ENCODE measurements at places on chromosomes 2 and 18. TPM values are rescaled to one million over a fixed set of nuclear protein-coding genes. Genes with fewer than 3 reads are reported as not detected.

Gene RNF125
- 26.5 TPM for total RNA-seq

Gene GDF7
- not detected for total RNA-seq

Gene PLGLB1
- 3.7 TPM for total RNA-seq

Gene SLC5A7
- not detected for total RNA-seq

Gene NT5DC4
- total RNA-seq, result not detected

Gene ANKRD36
- total RNA-seq, result 63.3 TPM

- no peak overlapping the region for H3K27ac ChIP-seq
- no peak for DNase-seq
- no peak overlapping the region for H3K4me3 ChIP-seq
- H3K27me3 ChIP-seq, result no peaks in the 10 kb centered on the region
- H3K36me3 ChIP-seq, result peaks cover 24% of the 10 kb centered on the region
Observed at GRCh38 chr2:160415991-160416390, 77.6 kb downstream of the RBMS1 start.

DNA sequence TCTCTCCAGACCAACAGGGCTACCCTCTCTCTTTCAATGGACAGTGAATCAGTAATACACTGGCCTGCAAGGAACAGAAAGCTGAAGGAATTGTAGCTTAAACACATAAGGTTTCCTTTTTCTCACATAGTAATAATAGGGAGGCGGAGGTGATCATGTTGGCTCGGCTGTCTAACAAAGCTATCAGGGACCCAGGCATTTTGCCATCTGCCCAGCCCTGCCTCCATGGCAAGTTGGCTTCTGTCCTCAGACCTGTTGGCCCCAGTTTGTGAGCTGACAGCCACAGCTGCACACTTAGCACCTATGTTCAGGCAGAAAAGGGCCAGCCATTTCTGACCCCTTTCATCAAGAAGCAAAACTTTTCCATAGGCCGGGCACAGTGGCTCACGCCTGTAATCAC is 2.0 kb upstream of the CHRNG start:
- no peak overlapping the region for H3K4me3 ChIP-seq
- no peak overlapping the region for H3K27ac ChIP-seq
- H3K27me3 ChIP-seq, result peaks cover 9% of the 10 kb centered on the region
- H3K36me3 ChIP-seq, result no peaks in the 10 kb centered on the region
- H3K4me1 ChIP-seq, result peaks cover 12% of the 10 kb centered on the region

DNA sequence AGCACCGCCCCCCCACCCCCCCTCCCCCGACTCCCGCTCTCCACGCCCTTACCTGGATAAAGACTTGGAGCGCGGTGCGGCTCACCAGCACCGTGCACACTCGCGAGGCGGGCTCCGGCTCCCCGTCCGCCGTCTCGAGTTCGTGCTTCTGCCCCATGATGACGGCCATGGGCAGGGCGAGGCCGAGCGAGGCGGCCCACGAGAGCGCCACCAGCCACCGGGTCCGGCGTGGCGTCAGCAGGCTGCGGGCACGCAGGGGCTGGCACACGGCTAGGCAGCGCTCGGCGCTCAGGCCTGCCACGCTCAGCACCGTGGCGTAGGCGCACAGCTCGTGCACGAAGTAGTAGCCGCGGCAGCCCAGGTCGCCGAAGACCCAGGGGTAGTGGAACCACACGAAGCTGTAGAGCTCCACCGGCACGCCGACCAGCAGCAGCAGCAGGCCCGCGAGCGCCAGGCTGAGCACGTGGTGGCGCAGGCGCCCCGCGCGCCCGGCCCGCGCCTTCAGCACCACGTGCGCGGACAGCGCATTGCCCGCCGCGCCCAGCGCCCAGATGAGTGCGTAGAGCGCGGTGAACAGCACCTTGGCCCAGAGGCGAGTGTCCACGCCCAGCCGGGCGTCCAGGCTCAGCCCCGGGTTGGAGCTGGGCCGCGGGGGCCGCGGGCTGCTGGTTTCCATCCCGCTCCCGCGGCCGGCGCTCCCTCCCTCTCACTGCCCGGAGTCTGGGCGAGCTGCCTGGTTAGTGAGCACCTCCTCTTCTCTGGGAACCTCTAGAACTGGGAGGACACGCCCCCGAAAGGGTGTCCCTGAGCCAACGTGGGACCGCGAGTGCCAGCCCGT is at the start of gene NTSR2:
NTSR2 (minus strand) TSS at position 742 of the 838 bp plus-strand sequence; CDS start at position 676, 66 bp downstream.
- peaks cover 4% of the 10 kb centered on the region for H3K4me1 ChIP-seq
- no peak within 1 kb of the TSS for H3K27ac ChIP-seq
- peaks cover 12% of the 10 kb centered on the region for H3K27me3 ChIP-seq
- DNase-seq, result peak; percentile 51
- H3K36me3 ChIP-seq, result no peaks in the 10 kb centered on the region
- H3K4me3 ChIP-seq, result no peak within 1 kb of the TSS

DNA sequence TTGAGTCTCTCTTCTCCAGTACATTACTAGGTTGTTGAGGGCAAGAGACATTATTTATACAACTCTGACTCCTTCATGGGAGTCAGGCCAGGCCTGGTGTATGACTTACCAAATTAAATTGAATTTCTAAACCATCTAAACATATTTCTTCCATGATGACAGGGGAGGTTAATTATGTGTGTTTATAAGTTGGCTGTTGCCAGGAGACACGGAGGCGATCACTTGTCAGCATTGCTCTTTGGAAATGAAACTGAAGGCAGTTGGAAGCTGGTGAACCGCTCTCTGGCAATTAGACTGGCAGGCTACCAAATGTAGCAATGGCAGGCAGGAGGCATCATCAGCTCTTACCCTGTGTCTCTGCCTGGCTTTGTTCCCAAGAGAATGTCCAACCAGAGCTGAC is 241.4 kb downstream of the KCNS3 start:
- no peaks in the 10 kb centered on the region for H3K27me3 ChIP-seq
- H3K4me1 ChIP-seq, result no peaks in the 10 kb centered on the region
- no peak overlapping the region for H3K27ac ChIP-seq
- H3K4me3 ChIP-seq, result no peak overlapping the region
- no peak for DNase-seq

- H3K27me3 ChIP-seq, result peaks cover 10% of the 10 kb centered on the region
- no peak overlapping the region for H3K27ac ChIP-seq
- peaks cover 12% of the 10 kb centered on the region for H3K36me3 ChIP-seq
- peak overlapping the region; percentile 12 for H3K4me3 ChIP-seq
- DNase-seq, result no peak
Observed at GRCh38 chr2:20241973-20242726, 17.2 kb upstream of the SDC1 start.

GRCh38 chr2:68980956-68981355 is 6.5 kb downstream of the GKN1 start:
- H3K4me1 ChIP-seq, result peaks cover 3% of the 10 kb centered on the region
- H3K36me3 ChIP-seq, result no peaks in the 10 kb centered on the region
- no peak overlapping the region for H3K27ac ChIP-seq
- DNase-seq, result no peak
- H3K27me3 ChIP-seq, result peaks cover 37% of the 10 kb centered on the region

DNA sequence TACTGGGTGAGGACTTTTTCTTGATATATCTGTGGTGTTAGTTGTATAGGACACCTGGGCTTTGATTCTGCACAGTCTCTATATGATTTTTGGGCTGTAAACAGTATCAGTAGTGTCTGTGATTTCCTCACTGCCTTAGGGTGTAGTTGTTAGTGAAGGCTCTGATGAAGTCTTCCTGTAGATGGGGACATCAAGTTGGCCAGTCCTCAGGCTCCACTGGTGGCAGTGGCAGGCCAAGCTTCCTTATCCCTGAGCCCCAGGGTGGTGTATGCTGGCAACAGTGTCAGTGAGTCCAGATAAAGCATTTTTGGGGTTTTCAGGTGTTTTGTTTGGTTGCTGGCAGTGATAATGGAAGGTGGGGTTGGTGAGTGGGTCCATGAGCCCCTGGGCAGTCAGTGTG is 961.4 kb downstream of the DSC3 start:
- H3K4me3 ChIP-seq, result no peak overlapping the region
- no peaks in the 10 kb centered on the region for H3K4me1 ChIP-seq
- no peaks in the 10 kb centered on the region for H3K27me3 ChIP-seq
- DNase-seq, result no peak
- no peaks in the 10 kb centered on the region for H3K36me3 ChIP-seq

DNA sequence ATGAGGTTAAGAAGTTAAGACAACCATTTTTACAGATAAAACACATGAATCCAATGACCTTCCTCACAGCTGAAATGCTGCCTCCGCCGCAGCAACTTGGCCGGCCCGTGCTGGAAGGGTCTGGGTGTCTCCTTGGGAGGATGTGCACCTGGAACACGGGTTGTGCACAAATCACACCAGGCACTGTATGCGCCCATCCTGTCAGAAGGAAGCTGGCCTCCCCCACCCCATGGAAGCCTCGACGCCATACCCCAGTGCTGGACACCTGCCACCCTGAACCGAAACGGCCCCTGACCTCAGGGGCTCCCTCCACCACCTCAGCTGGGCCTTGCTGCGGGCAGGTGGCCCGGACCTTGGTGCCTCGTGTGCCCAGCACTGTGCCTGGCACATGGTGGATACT is 111.8 kb downstream of the PXDN start:
- H3K36me3 ChIP-seq, result no peaks in the 10 kb centered on the region
- H3K27ac ChIP-seq, result no peak overlapping the region
- H3K4me1 ChIP-seq, result no peaks in the 10 kb centered on the region
- peaks cover 3% of the 10 kb centered on the region for H3K27me3 ChIP-seq
- DNase-seq, result no peak
- H3K4me3 ChIP-seq, result no peak overlapping the region

GRCh38 chr18:45723567-45724355 is at the start of gene SLC14A1:
Gene SLC14A1, plus strand, starts transcription at chr18:45724181. Its CDS starts 6,140 bp downstream, at chr18:45730321.
- peaks cover 6% of the 10 kb centered on the region for H3K4me1 ChIP-seq
- no peak within 1 kb of the TSS for H3K27ac ChIP-seq
- no peak for DNase-seq
- no peaks in the 10 kb centered on the region for H3K36me3 ChIP-seq
- no peak within 1 kb of the TSS for H3K4me3 ChIP-seq

GRCh38 chr18:75240433-75240832 is 29.8 kb downstream of the TSHZ1 start:
- H3K4me3 ChIP-seq, result no peak overlapping the region
- H3K36me3 ChIP-seq, result peaks cover 3% of the 10 kb centered on the region
- DNase-seq, result no peak
- no peaks in the 10 kb centered on the region for H3K27me3 ChIP-seq
- peaks cover 6% of the 10 kb centered on the region for H3K4me1 ChIP-seq
- H3K27ac ChIP-seq, result no peak overlapping the region

GRCh38 chr2:220995581-220995980 is 576.5 kb downstream of the EPHA4 start:
- no peak overlapping the region for H3K4me3 ChIP-seq
- no peaks in the 10 kb centered on the region for H3K36me3 ChIP-seq
- DNase-seq, result no peak
- no peak overlapping the region for H3K27ac ChIP-seq

DNA sequence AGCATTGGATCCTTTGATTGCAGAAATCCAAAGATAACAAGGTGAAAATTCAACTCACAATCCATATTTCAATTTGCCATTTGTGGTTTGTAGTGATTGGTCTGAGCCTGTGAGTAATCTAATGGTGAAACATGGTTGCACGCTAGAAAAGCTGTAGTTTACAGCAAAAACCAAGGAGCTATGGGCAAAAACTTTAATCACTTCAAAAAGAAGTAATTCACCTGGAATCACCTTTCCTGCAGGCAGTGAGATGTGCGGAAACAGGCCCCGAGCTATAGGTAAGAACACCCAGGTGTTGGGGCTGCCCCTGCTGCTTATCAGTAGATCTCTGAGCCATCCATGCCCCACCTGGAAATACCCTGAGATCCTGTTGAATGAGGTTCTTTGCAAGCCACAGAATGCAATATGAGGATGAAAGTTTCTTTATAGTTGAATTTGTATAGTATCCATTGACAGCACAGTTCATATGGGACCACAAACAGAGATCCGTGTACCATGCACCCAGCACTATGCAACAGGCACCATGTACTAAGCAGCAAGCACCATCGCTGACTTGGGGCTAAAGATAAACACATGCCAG is 208.2 kb downstream of the SPP2 start:
- H3K27ac ChIP-seq, result no peak overlapping the region
- H3K4me1 ChIP-seq, result peaks cover 13% of the 10 kb centered on the region
- peaks cover 2% of the 10 kb centered on the region for H3K36me3 ChIP-seq

GRCh38 chr18:67151366-67151765 is 365.2 kb downstream of the DSEL start:
- DNase-seq, result no peak
- no peak overlapping the region for H3K27ac ChIP-seq
- H3K36me3 ChIP-seq, result no peaks in the 10 kb centered on the region
- no peaks in the 10 kb centered on the region for H3K27me3 ChIP-seq

DNA sequence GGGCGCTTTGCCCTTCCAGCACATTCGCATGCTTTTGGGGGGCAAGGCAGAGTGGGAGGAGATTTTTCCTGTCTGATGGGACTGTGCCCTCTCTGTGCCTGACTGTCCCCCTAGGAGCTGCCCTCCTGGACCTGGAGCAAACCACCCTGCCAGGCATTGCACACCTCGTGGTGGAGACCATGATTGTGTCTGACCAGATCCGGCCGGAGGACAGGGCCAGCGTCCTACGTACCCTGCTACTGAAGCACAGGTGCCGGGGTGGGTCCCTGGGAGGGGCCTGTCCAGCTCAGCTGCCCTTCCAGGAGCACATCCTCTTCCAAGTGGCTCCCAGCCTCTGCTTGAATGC is 5.3 kb downstream of the SLC4A3 start:
- H3K36me3 ChIP-seq, result no peaks in the 10 kb centered on the region
- H3K27me3 ChIP-seq, result peaks cover 4% of the 10 kb centered on the region
- H3K4me1 ChIP-seq, result no peaks in the 10 kb centered on the region
- H3K27ac ChIP-seq, result no peak overlapping the region

GRCh38 chr2:108161298-108161697 is 78.5 kb upstream of the SULT1C3 start:
- H3K36me3 ChIP-seq, result no peaks in the 10 kb centered on the region
- no peaks in the 10 kb centered on the region for H3K4me1 ChIP-seq
- DNase-seq, result no peak
- H3K27ac ChIP-seq, result no peak overlapping the region
- no peak overlapping the region for H3K4me3 ChIP-seq

DNA sequence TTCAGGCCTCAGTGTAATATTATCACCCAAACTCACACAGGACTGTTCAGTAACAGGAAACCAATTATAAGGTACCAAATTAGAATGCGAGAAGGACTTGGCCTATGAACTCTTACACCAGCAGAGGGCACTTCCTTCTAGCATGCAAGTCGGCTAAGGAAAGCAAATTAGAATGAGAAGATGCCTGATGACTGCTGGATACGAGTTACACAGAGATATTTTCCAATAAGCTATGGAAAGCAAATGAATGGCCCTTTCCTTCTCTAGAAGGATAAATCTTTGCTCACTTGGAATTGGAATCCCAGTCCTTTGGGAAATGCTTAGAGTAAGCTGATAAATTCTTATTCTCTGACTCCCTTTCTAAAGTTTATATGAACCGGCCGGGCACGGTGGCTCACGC is 109.8 kb downstream of the AP1S3 start:
- no peaks in the 10 kb centered on the region for H3K36me3 ChIP-seq
- peaks cover 5% of the 10 kb centered on the region for H3K27me3 ChIP-seq
- DNase-seq, result peak; percentile 64
- H3K4me3 ChIP-seq, result no peak overlapping the region
- H3K4me1 ChIP-seq, result no peaks in the 10 kb centered on the region

DNA sequence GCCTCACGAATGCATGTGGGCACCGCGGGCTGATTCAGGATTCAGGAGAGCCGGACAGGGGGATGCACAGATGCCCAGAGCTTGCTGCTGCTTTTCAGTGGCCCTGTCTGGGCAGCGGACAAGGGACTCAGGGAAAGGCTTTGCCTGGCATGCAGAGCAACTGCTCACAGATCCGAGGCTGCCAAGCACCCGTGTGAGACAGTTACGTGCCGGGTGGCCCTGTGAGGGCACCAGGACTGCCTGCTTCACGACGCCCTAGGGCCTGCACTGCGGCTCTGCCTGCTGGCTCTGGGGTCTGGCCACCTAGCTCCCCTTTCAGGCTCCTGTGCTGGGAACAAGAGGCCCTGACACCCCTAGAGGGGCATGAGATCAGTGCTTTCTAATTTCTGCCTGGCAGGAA is 221.4 kb upstream of the PXDN start:
- no peaks in the 10 kb centered on the region for H3K36me3 ChIP-seq
- no peak overlapping the region for H3K27ac ChIP-seq
- no peaks in the 10 kb centered on the region for H3K4me1 ChIP-seq
- H3K4me3 ChIP-seq, result no peak overlapping the region
- DNase-seq, result no peak

All from activated CD8-positive, alpha-beta T cell treated with anti-CD3 and anti-CD28 coated beads, Interleukin-2, amount 10 ng/mL, durations not matched to agents 7 days and 5 days (primary cell).